ENCODE measurements at places on chromosomes 3 and 15. TPM values are rescaled to one million over a fixed set of nuclear protein-coding genes. Genes with fewer than 3 reads are reported as not detected.

GRCh38 chr3:55815262-55815661, 328.2 kb upstream of the WNT5A start:
- no peak for DNase-seq

DNA sequence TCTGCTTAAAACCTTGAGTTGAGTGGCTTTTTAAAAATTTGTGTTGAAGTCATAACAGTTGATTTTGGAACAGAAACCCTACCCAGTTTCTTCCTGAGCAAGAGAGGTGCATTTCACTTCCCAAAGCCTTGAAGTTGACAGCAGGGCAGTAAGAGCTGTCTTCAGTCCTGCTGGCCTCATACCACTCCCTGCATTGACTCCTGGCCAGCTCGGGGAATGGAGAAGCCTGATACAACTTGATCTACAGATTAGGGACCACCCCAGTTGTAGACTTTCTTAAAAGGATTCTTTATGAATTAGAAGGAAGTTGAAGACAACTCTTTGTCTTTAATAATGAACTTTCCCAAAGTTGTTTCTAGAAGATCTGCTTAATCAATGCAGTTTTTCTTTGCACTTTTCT, 90.6 kb upstream of the FLNB start:
- DNase-seq = no peak

GRCh38 chr15:83733206-83733605, 79.3 kb downstream of the ADAMTSL3 start:
- no peak for DNase-seq

DNA sequence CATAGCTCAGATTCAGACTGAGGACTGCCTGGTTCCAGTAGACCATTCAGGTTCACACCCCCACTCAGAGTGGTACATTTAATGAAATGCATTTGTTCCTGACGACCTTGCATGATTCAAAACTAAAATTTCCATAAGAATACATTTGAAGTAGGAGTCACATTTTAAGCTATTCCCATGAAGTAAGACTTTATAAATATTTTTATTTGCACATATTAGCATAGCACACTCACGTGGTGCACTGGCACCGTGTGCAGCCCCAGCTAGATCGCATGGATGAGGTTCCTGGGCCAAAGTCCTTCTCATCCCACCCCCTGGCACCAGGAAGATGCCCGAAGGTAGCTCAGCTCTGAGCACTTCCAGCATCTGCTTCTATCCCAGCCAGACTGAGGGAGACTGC, 59.4 kb downstream of the SLCO2A1 start:
- no peak for DNase-seq

DNA sequence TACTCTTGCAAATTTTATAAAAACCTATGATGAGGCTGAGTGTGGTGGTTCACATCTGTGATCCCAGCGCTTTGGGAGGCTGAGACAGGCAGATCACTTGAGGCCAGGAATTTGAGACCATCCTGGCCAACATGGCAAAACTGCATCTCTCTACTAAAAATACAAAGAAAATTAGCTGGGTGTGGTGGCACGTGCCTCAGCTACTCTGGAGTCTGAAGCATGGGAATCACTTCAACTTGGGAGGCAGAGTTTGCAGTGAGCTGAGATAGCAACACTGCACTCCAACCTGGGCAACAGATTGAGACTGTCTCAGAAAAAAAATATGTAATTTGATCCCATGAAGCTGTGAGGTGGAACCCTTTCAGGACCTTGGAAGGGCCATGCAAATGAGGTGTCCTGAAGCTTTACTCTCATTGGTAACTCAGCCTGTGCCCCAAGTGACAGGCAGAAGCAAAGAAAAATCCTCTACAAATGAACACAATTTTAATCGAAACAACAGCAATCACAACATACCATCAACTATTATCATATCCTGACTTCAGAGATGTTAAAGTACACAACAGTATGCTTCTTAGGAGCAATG, 84.6 kb upstream of the CDV3 start:
- no peak for DNase-seq

DNA sequence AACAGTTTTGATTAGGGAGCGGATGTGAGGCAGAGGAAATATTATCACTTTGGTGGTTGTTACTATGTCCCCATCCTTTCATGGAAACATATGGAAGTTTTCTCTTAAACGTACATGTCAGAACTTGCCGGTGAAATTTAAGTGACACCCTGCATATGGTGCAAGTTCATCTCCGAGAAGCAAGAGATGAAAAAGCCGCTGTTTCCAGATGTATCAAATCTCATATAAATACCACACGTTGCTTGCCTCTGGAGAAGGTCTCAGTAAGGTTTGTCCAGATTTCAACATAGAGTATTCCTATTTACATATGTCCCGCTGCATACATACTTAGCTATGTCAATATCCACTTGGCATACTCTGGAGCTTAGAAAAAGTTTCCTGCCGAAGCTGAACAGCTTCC, 172.2 kb upstream of the ICE2 start:
- DNase-seq = no peak

DNA sequence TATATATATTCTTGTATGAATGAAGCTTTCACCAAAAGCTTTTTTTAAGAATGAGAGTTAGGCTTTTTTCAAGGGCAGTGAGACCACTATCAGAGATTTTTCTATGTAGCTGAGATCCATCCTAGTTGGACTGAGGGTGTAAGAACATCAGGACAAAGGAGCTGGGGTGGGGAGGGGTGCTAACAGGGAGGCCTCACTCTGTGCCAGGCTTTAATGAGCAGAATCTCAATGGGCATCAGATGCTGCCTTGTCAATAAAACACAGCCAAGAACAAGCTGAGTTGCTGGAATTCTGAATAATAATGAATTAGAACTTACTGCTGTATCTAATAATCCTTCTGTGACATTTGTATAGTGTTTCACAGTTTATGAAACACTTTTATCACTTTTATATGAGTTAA, 41.4 kb upstream of the USP3 start:
- no peak for DNase-seq

GRCh38 chr3:45537616-45537969, 57.0 kb upstream of the LIMD1 start:
- no peak for DNase-seq

- DNase-seq = no peak
Observed at GRCh38 chr3:65761446-65762234, 277.1 kb downstream of the MAGI1 start.

DNA sequence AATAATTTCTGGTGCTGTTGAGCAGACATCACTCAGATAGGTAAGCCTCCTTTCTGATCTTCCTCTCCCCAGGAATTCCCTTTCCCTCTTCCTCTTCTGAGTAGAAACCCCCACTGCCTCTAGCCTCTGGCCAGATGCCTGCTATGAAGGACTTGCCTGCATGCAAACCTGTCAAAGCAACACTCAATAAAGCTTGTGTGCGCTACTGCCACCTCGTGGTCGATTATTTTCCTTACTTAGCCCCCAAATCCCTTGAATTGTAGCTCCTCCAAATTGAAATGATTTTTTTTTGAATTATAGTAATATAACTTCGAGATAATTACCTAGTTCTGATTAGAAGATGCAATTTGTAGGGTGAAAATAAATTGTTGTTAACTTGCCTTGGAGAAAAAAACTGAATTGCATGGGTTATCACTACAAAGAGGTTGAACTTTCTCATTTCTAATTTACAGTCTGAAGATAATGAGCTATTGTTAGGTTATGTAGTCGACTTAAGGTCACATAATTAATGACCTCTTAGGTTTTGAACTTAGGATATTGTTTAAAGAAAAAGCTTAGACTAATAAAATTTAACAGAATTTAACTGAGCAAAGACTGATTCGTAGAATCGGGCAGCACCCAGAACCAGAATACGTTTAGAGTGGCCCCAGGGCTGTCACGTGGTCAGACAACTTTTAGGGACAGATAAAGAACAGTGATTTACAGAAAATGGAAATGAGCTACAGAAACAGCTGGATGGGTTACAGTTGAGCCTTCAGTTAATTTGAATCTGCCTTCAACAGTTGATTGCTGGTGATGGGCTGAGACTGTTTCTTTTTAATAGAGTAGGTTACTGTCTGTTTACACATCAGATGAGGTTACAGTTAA, 269.3 kb downstream of the ARPP21 start:
- DNase-seq = peak; percentile 73

DNA sequence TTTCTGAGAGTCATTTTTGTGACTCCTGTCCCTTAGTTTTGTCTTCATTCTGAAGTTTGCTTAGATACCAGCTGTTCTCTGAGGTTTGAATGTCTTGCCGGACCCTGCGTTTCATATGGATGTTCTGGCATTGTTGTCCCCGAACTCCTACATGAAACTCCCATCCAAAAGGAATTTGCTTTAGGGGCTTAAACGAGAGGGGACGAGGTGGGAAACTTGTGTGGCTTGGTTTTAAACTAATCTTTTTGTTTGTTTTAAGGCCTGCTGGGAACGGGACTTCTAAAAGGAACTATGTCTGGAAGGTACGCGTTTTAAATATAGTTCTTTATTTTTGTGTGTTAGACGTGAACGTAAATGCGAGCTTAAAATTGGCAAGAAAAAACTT, 679 bp downstream of the RPL35A start:
- no peak for DNase-seq

DNA sequence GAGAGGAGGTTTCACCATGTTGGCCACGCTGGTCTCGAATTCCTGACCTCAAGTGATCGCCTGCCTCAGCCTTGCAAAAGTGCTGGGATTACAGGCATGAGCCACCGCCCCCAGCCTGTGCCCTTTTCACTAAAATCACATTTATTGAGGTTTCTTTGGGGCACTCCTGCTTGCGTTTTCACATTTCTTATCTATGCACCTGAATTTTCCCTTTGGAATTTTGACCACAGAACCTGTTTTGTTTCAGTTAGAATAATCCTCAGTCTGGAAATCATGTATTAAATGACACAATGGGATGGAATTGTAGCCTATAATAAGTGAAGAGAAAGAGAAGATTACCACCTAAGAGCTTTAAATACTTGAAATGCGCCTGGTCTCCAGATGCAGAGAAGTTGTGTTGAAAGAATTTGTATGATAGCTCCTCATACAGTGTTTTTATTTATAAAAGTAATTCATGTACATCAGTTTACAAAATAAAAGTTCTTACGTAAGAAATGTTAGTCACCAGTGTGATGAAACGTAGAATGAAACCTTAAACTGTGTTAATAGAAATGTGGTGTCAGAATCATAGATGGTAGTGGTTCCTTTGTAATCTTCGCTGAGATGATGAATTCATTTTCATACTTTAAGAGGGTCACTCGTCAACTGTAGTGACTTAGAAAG, 107.0 kb downstream of the TCF12 start:
- no peak for DNase-seq

- DNase-seq = peak; percentile 28
Observed at GRCh38 chr3:195815169-195815771, 3.5 kb upstream of the MUC4 start.

DNA sequence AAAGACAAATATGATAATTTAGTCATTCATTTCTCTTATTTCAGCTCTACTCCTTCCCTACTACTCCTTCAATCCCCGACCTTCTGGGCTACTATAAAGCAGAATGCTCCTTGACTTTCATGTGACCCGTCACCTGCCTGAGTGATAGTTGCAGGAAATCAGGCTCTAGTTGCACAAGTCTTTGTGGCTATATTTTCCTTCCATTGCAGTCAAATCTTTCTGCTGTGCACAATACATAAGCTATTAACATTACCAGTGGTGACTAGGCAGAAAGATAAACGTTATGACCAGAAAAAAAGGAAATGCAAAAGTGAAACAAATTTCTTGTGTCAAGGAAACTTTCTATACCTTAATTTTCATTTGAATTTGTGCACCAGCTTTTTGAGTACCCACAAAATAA, 2.3 kb downstream of the SUCNR1 start:
- no peak for DNase-seq

DNA sequence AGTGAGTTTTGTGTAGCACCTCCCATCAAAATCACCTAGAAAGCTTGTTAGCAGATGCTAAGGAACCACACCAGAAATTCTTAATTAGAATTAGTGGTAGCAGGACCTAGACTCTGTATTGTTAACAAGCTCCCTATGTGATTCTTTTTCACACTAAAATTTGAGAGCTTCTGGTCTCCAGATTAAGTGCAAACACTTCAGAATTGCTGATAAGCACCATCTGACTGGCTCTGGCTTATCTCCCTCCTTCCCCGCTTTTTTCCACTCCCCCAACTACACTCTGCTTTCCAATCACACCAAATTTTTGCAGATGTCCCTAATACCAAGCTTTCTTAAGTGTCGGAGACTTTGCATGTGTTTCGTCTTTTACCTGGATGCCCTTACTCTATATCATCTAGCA, 410.1 kb upstream of the DPH6 start:
- DNase-seq = no peak

- no peak for DNase-seq
Observed at GRCh38 chr3:74001436-74001835, 376.7 kb upstream of the PDZRN3 start.

DNA sequence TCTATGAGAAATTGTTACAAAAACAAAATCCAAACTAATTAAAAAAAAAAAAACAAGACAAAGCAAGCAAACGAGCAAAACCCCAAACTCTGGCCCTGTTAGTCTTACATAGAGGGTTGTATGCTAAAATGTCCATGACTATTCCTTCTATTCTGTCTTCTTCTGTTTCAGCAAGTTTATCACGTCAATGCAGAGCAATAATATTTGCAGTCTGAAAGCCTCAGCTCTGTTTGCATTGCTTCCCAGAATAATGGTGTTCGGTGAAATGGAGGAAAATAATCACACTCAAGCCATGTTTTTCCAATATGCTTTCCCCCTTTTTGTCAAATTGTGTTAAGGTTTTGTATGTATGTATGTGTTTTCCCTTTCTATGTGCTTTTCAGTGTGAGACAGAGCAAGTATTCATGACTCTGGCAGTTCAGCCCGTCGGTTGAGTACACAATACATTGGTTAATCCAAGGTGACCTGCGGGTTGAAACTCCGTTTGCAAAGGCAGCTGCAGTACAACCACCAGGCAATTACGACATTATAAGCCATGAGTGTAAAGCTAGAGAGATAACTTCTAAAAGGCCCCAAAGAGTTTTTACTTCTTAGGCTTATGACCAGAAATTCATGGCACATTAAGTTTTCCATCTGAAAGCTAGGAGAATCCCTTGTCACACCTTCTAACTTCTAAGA, 34.9 kb upstream of the MAGI1 start:
- no peak for DNase-seq

GRCh38 chr3:12773710-12774086, 14.6 kb upstream of the TMEM40 start:
- no peak for DNase-seq

DNA sequence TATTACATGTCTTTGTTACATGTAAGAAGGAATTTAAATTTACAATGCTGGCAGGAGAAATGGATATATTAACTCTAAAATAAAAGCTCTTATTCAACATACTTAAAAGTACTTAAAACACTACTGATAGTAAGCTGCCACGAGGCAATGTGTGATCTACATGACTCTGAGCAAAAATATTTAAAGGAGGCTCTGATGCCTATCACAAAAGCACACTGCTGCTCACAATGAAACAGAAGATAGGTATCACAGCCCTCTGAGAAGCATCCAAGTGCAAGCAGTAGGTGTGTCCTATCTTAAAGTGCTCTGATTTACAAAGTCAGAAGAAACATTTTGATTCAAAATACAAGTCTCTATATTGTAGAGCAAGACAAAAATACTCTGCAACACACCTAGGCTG, 371.2 kb upstream of the WNT5A start:
- no peak for DNase-seq

Gene C3orf20
- not detected for total RNA-seq

Gene DGKG
- 1.3 TPM for total RNA-seq

Gene LIPC
- 0.30 TPM for total RNA-seq

Gene EPB42
- total RNA-seq = not detected

Gene SLCO2A1
- total RNA-seq = not detected

Gene PPP2R3A
- total RNA-seq = 0.51 TPM
